ENCODE measurements at places on chromosomes 7 and 10.

GRCh38 chr10:79090134-79090803 lies 21.5 kb downstream of the ZMIZ1 start:
- DNase-seq: no peak

DNA sequence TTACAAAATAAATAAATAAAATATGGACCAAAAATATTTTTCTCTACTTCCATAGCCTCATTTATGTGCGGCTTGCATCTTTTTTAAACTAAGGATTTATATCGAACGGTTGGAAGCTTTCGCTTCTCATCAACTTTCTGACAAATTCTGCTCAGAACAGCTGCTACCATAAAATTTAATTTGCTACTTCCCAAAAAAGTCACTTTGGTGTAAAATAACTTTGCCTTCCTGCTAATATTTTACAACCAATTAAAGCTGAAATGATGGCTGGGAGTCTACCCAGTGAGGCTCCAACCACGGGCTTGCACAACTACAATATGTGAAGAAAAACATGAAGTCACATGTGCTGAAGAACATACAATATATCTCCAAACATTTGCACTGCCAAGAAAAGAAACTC lies 253.1 kb upstream of the NEBL start:
- DNase-seq: no peak

DNA sequence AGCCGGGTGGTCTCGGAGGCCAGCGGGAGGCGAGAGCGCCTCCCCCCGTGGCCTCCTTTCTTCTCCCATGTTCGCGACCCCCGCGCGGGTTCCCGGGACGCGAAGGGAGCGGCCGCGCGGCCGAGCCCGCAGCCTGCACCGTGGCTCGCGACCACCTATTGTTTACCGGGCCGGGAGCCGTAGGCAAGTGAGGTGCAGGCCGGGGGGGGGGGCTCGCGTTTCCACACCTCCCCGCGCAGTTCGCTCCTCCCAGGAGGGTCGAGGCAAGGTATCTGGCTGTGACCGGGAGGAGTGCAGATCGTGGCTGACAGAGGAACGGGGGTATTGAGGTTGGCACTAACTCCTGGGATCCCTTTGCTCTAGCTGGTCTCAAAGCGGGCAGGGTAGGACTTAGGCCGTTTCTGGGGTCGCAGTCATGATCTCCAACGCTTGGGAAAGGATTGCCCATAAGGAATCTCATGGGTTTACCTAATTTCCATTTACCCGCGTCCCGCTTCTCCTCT lies 734 bp downstream of the PTPN12 start:
- no peak for DNase-seq

- DNase-seq: no peak
Observed at GRCh38 chr10:45581582-45582385, 90.8 kb downstream of the ZFAND4 start.

- DNase-seq: no peak
Observed at GRCh38 chr10:73872190-73872710, 2.1 kb downstream of the CAMK2G start.

DNA sequence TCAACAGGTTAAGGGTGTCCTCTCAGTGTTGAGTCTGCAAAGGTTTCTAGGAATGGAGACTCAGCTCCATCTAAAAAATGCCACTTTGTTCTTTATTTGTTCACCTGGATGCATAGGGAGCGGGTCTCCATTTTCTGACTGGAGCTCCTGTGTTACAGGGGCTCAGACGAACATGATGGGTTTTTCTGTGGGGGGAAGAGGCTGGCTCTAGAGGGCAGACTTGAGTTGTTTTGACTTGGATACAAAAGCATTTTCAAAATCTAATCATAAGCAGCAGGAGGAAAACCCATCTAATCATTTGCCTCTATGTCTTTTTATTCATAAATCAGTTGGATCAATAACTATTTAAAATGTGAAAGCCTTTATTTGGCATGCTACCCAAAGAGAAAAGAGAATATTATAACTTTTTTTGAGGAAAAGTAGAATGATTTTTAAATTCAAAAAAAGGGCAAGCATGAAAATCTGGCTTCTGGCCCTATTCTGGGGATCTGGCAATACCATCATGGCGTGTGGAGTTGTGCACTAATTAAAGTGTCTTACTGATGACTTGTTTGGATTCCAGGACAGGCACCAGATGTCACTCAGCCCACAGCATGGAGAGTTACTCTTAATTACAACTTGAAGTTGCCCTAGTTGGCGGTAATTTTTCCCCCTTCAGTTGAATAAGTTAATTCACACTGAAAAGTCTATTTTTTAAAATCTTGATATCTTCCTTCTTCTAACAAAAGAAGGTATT lies 594.9 kb downstream of the REEP3 start:
- DNase-seq: no peak

DNA sequence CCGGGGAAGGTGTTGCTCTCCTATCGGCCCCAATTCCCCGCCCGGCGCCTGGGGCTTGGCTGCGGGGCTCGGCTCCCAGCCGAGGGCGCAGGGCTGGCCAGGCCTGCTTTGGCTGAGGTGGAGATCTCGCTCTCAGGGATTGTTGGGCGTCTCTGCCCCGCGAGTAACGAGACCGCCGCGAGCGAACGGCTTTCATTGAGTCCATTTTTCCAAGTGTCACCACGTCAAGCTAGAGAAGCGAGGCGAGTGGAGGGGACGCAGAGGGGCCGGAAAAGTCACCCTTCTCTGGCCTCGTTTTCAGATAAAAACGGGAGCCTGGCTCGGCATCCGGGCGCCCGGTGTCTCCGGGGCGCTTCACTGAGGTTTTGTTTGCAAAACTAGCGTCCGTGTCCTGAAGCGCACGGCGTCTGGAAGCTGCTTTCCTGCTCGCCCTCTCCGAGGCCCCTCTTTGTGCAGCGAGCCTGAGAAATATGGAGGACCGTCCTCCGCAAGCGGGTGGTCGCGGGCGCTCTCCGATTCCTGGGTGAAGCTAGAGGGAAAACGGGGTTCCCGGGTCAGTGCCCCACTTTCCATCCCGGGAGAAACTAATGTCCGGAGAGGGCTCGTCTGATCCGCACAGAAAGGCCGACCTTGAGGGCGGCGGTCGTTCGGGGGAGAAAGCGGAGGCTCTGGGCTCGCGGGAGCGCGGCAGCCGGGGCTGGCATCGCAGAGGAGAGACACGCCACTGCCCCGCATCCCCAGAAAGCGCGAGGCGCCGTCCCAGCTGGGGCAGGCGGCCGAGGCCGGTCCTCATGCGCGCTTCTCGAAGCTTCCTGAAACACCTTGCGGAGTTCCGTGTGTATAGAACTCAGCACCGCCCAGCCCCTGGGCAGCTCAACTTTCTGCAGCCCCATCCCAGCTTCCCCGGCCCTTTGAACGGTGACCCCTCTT lies 3.5 kb upstream of the EN2 start:
- no peak for DNase-seq

- DNase-seq: no peak
Observed at GRCh38 chr10:118712930-118713634, 41.7 kb downstream of the CACUL1 start.

DNA sequence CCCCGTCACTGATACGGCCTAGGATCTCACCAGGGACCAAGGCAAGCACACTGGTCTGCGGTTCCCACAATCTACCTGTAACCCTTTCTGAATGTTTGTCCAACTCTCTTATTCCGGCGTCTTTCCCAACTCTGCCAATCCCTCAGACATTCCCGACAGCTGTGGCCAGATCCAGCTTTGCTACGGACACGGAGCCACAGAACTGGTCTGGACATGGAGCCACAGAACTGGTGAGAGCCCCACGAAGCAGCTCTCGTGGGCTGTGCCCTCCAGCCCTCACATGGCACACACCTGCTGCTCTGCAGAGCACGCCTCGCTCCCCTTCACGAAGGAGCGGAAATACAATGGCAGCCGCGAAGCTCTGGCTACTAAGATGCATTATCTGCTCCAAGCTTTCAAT lies 376.8 kb downstream of the DNAJB6 start:
- DNase-seq: no peak

GRCh38 chr10:110279407-110279986 lies 25.2 kb downstream of the SMNDC1 start:
- no peak for DNase-seq

GRCh38 chr10:71965623-71966022 lies 1.4 kb downstream of the CHST3 start:
- no peak for DNase-seq

GRCh38 chr7:73742338-73742752 lies 3.7 kb upstream of the ABHD11 start:
- no peak for DNase-seq

DNA sequence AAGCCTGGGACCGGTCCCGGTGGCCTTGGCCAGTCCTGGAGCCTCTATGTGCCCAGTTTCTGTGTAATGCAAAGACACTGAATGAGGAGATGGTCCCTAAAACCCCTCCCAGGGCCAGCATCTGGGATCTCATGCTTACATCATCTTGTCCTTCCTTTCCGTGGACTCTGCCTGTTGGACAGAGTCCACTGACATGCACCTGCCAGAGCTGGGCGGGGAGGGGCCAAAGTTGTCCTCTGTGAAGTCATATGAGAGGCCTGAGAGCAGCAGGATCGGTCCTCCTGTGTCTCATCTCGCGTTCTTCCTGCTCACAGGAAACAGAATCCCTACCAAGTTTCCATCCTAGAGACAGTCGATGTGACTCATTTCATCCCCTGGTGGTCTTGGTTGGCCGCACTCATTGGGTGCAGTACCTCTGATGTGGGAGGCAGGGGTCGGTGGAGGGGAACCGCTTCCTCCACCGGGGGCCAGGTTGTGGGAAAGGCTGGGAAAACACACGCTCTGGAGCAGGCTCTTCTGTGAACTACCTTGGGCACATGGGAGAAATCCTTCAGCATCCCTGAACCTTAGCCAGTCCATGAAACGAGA lies 389.6 kb upstream of the PODXL start:
- no peak for DNase-seq

GRCh38 chr7:607938-608337 lies 88.3 kb upstream of the PDGFA start:
- DNase-seq: no peak

GRCh38 chr10:3893901-3894563 lies 109.0 kb upstream of the KLF6 start:
- DNase-seq: no peak

- DNase-seq: no peak
Observed at GRCh38 chr7:140008755-140009610, 53.8 kb downstream of the PARP12 start.

GRCh38 chr7:6430271-6430940 lies 17.3 kb downstream of the DAGLB start:
- peak; percentile 14 for DNase-seq

DNA sequence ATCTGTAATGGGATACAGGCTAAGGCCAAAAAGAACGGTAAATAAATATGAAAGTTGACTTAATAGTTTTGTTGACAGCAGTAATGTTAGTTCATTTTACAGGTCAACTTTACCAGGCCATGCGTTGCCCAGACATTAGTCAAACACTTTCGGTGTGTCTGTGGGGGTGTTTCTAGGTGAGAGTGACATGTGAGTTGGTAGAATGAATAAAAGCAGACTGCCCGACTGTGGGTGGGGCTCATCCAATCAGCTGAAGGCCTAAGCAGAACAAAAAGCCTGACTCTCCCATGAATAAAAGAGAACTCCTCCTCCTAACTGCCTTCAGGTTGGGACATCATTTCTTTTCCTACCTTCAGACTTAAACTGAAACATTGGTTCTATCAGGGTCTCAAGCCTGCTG lies 132.3 kb downstream of the MTPAP start:
- DNase-seq: no peak

GRCh38 chr7:76051840-76052239 lies 3.9 kb downstream of the MDH2 start:
- no peak for DNase-seq

GRCh38 chr7:77570330-77571011 lies 33.4 kb downstream of the PTPN12 start:
- peak; percentile 44 for DNase-seq

DNA sequence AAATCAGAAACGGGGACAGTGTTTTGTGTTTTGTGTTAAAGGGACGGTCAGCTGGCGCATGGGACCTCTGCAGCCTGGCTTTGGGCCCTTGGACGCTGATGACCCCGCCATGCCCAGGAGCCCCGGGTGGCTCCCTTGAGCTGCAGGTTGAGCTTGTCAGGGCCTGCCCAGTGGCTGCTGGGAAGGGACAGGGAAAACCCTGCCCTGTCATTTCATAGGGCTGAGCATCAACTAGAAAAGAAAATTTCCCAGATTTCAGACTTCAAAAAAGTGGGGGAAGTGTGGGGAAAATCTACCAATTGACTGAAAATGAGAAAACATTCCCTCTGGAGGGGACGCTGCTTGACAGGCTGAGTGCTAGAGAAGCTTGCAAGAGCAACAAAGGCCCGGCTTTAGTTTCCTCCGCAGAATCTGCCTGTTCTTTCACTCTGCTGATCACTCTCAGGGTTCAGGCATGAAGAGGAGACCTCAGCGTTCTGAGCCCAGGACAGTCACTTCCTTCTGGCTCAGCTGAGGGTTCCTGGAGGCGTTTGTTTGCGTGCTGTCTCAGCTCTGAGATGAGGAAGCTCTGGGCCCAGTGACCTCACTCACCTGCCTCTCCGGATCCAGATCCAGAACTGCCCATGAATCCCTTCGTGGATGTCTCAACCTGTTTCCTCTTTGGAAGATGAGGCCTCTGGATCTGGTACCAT lies 18.6 kb upstream of the DNAJB6 start:
- no peak for DNase-seq

GRCh38 chr7:44220358-44221112 lies 19.8 kb downstream of the YKT6 start:
- no peak for DNase-seq

DNA sequence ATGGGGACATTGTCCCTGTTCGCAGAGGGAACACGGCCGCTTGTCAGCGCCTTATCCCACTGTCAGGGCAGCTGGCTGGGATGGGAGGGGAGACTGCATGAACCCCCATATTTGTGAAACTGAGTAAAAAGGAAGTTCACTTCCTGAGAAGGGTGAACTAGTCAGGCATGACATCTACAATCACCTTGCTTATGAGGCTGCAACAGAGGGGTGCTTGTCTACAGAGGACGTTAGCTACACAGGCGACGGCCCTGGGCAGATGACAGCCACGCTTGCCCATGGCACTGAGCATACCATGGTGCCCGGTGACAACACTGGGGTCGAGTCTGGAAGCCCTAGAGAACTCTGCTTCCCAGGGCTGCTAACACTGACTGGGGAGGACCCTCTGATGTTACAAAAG lies 46.0 kb upstream of the KDM7A start:
- no peak for DNase-seq

GRCh38 chr10:47160967-47161366 lies 139.0 kb upstream of the GDF10 start:
- DNase-seq: no peak

- no peak for DNase-seq
Observed at GRCh38 chr7:154431045-154431444, 378.8 kb downstream of the DPP6 start.

DNA sequence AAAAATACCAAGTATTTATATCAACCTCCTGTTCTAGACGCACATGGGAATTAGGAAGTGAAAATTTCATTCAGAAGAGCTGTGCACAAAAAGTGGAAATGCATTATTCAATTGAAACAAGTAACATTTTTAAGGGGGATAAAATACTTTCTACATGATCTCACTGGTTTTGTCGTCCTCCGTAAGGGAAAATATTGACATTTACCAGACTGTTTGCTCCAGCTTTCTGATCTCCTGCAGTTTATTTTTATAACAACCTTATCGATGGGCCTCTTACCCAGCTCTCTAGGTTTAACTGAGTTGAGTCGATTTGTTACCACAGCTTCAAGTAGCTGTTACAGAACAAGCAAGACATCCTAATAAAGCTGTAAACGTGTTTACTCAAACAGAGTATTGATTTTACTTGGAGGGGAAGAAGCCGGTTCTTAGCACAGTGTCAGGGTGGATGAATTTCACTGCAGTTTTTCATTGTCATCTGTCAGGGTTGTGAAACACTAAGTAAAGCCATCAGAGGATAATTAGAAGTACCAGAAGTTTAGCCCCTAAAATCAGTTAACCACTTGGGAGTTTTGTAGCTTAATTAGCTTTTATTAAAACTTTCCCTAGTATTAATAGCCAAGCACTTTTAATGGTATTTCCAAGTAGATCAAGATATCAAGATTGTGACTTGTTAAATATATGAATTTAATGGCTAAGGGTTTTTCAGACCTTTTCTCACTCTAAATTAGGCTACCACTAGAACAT lies 142.6 kb upstream of the KAT6B start:
- DNase-seq: no peak

Data from AG04449 (cell line).